CD8-positive, alpha-beta memory T cell (primary cell): ENCODE measurements at places on chromosomes 6 and 20.

GRCh38 chr6:21091411-21091810, 502.1 kb upstream of the SOX4 start:
- H3K36me3 ChIP-seq, result no peaks in the 10 kb centered on the region
- H3K4me1 ChIP-seq, result no peaks in the 10 kb centered on the region
- H3K27ac ChIP-seq, result no peak overlapping the region
- H3K4me3 ChIP-seq, result no peak overlapping the region
- no peak for DNase-seq

GRCh38 chr20:1943275-1944002, 48.2 kb downstream of the SIRPA start:
- H3K27ac ChIP-seq, result no peak overlapping the region
- H3K27me3 ChIP-seq, result peaks cover 14% of the 10 kb centered on the region
- no peak for DNase-seq
- H3K4me3 ChIP-seq, result no peak overlapping the region

- DNase-seq, result no peak
- peaks cover 13% of the 10 kb centered on the region for H3K4me1 ChIP-seq
- H3K4me3 ChIP-seq, result no peak overlapping the region
- H3K27me3 ChIP-seq, result no peaks in the 10 kb centered on the region
- no peak overlapping the region for H3K27ac ChIP-seq
These were observed 81.7 kb downstream of the TAF4 start for GRCh38 chr20:61983965-61984364.

DNA sequence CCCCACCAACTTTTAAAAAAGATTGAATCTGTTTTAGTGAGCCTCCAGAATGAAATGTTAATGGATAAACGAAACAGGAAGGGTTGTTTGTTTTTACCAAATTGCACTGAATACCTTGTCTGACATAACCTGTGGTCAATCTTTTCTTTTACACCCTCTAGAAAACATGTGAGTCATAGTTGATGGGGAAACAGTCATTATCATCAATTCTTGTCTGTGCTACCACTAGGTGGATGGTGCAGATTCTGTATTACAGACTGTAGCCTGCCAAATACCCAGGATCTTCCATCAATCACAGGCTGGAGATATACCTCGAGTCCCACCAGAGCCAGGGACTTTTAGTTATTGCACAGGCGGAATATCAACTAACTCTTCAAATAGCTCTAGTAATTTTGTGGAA, 29.5 kb upstream of the PKIB start:
- no peak overlapping the region for H3K27ac ChIP-seq
- no peak overlapping the region for H3K4me3 ChIP-seq
- no peaks in the 10 kb centered on the region for H3K36me3 ChIP-seq
- no peaks in the 10 kb centered on the region for H3K27me3 ChIP-seq
- no peak for DNase-seq

GRCh38 chr20:49475292-49476015, 7.0 kb downstream of the KCNB1 start:
- H3K27ac ChIP-seq, result no peak overlapping the region
- DNase-seq, result no peak
- H3K4me1 ChIP-seq, result no peaks in the 10 kb centered on the region
- peaks cover 10% of the 10 kb centered on the region for H3K27me3 ChIP-seq
- H3K4me3 ChIP-seq, result no peak overlapping the region
